ENCODE measurements at places on chromosomes 7 and 10.

DNA sequence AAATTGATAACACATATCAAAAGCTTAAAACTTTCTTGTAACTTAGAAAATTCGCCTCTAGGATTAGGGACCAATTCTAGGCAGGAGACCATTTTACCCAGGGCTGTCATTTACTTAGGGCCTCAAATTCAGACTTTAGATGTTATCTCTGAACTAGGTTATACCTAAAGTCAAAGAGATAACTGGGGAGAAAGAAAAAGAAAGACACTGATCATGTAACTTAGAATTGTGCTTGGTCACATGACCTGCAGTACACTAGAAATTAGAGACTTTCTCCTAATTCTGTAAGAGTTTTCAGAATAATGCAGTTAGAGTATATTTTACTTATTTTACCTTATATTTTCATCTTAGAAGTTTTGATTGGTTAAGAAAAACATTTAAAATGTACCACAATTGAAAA is 16.7 kb downstream of the ASB4 start:
- no peak for DNase-seq

DNA sequence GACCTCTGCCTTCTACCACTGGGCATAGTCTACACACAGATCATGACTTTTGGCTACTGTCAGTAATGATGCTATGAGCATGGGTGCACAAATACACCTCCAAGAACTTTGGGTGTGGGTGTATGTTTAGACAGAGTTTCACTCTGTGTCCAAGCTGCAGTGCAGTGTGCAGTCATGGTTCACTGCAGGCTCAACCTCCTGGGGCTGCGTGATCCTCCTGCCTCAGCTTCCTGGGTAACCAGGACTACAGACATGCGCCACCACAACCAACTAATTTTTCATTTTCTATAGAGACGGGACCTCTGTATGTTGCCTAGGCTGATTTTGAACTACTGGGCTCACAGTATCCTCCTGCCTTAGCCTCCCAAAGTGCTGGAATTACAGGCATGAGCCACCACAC is 194.4 kb downstream of the NSUN6 start:
- DNase-seq: no peak

- no peak for DNase-seq
Measured at GRCh38 chr7:130297628-130298543, 4.9 kb downstream of the CPA4 start.

DNA sequence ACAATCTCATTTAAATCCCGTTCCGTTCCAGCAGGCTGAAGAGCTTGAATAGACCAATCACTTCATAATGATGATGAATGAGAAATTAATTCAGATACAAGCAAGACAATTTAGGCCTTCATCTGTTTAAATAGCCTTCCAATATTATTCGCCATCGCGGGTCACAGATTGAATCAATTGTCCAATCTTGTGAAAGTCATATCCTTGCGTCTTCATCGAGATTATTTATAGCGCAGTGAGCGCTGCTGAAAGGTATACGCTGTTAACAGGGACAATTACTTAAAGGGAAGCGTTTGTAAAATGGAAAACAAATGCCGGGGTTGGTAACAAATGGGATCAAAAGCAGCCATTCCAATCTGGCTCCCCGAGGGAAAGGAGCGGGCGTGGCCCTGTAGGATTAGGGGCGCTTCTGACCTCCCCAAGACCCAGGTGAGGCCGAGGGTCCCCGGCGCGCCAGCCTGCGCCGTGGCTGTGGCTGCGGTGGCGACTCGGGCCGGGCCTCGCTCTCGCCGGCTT is 8.6 kb downstream of the EVX1 start:
- DNase-seq: no peak

DNA sequence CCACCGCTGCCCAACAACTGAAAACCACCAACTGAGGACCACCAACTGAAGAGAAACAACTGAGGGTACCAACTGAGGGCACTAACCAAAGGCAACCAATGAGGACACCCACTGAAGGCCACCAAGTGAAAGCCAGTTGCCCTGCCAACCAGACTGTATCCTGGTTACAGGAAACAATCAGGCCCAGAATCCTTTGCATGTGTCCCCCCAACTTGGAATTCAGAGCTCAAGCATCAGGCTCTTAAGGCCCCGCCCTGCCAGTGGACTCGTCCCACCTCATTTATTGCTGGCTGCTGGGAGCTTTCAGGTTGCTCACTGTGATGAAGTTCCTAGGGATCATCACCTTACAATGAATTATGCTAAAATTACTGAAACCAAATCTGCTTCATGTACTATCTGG is 76.6 kb upstream of the ABI1 start:
- DNase-seq: no peak

- no peak for DNase-seq
Measured at GRCh38 chr10:1369197-1369596, 313.0 kb downstream of the WDR37 start.

GRCh38 chr10:121539786-121540185 is 58.5 kb downstream of the FGFR2 start:
- no peak for DNase-seq

All from suppressor macrophage (primary cell).